Upper lobe of left lung (tissue), 6 donors: ENCODE measurements at places on chromosomes 4 and X.

DNA sequence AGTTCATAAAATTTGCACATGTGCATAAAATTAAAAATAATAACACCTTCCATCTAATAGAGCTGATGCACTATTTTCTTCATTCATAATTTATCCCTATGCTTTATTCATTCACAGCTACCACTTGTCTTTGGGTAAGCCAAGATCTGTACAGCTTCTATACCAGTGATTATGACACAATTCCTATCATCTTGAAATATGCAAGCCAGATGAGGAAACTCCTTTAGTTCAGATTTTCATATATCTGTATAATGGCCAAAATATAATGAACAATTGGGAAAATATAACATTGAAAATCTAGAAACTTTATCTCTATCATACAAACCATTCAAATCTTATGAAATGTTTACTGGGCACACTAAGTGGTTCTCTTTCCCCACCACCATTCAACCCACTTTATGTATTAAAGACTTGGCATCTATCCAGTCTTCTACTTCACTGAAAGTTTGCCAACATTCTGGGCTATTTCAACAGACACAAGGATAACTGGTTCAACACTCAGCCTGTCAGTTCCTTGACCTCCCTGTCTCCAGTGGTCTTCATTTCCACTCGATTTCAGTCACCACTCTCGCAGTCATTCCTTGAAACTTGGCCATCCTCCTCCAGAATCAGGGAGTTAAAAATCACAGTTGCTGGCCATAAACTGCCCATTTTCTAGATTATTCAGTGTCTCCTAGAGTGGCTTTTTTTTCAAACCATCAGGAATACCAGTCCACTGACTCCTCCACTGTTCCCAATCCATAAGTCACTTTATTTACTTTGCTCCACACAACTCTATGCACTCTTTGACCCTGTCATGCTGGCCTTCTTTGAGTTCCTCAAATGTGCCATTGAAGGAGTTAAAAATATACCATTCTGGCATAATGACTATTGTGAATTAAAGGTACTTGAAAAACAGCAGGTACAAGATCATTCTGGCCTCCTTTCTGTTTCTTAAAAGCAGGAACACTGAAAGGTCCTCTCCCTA, 85.5 kb downstream of the CAMK2D start:
- no peak for DNase-seq

GRCh38 chr4:7183161-7183560, 9.2 kb upstream of the SORCS2 start:
- DNase-seq: no peak

GRCh38 chrX:55030271-55031205, at the start of gene ALAS2:
Gene ALAS2 (minus strand): TSS chrX:55030977. CDS start chrX:55026000, 4,977 bp downstream.
- no peak for DNase-seq

GRCh38 chr4:72969976-72970375, 99.5 kb downstream of the COX18 start:
- no peak for DNase-seq

- peak; percentile 69 for DNase-seq
Measured at GRCh38 chr4:36747277-36748129, 466.1 kb downstream of the DTHD1 start.

GRCh38 chrX:23656684-23657083, 10.6 kb upstream of the PRDX4 start:
- DNase-seq: no peak

DNA sequence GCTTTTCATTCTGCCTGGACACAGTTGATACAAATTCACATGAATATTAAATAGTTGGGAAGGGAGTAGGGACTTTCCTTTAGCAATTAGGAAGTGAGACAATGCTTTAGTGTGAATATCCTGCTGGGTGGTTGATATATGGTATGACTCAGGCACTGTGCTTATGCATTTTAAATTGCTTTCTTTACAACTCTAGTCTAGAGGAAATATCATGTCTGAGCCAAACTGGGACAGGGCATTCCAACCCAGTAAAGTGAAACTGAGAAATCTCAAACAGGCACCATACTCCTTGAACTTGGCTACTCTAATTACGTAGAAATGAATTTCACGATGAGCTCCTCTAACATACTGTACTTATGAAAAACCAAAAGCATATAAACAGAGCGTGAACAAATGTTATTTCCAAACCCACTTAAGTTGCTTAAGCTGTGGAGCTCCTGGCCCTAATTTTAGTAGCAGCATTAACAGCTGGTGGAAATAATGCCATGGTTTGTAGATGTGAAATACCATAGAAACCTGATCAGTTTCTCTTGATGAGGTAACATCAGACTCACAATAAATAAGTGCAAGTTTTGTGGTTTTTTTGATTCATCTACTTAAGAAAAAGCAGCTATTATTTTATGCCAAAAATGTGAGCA, 242.9 kb upstream of the GK2 start:
- no peak for DNase-seq

- no peak for DNase-seq
Measured at GRCh38 chrX:63918611-63919010, 133.6 kb upstream of the ARHGEF9 start.

DNA sequence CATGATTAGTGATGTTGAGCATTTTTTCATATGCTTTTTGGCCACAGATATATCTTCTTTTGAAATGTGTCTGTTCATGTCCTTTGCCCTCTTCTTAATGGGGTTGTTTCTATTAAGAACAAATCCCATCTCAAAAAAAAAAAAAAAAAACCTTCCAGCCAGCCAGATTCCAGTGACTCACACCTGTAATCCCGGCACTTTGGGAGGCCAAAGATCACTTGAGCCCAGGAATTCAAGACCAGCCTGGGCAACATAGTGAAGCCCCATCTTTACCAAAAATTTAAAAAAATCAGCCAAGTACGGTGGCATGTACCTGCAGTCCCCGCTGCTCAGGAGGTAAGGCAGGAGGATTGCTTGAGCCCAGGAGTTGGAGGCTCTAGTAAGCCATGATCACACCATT, 5.1 kb downstream of the RAB33B start:
- DNase-seq: no peak

DNA sequence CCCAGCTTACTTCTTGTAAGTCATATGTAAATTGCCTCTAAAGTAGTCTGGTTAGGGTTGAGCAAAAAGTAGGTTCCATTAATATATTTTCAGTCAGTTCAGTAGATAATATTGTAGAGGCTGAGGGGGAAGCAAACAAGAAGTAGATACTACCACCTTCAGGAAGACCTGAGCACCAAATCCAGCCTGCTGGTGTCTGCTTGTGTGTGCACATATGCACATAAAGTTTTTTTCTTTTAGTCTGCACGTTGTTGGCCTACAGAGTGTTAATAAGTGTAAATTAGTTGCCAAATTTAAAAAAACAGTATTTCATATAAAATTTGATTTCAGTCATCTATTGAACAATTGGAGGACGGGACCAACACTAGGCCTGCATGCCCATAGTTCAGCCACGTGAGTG, 76.7 kb downstream of the CCKAR start:
- DNase-seq: no peak

DNA sequence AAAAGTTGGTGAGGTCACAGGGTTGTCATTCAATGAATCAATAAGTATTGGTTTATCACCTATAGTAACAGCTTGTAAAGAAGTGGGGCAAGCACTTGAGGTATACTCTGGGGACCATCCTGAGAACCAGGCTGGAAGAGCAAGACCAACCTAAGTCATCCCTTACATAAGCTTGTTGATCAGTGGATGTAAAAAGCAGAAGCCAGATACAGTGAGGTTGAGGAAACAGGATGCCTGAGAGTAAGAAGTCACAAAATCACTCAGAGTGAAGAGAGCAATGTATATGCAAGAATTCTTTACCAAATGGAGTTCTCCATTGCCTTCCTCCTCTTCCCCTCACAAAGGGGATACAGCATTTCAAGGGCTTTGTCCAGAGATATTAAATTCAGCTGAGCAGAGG, 76.3 kb upstream of the PACRGL start:
- DNase-seq: no peak

DNA sequence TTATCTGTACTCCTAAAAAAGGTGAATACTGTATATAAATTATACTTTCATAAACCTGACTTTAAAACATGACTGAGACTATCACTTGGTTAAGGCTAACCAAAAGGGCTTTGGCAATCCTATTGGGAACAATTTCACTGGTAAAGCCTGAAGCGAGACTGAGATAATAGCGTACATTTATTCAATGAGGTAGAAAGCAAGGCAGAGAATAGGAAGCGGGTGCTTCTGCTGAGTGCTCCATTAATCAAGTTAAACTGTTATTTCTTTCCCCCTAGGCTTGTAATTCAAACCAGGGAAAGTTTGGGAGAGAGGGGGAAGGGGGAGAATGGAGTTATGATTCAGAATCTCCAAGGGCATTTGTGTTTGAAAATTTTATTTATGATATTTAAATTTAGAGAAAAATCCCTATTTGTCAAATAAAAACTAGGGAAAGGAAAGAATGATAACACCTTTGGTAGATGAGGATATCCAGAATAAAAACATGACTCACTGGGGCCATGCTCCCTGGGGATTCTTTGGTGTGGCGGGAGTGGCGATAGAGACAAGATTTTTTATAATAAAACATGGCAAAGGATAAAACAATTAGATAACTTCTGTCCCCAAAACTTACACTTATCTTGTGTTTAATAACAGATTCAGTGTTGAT, 34.6 kb upstream of the SORBS2 start:
- no peak for DNase-seq
